A172 (cell line): ENCODE measurements at places on chromosomes 11 and 22. TPM values are rescaled to one million over a fixed set of nuclear protein-coding genes. Genes with fewer than 3 reads are reported as not detected.

The OR10D3 gene
- total RNA-seq = not detected in 2 replicates

DNA sequence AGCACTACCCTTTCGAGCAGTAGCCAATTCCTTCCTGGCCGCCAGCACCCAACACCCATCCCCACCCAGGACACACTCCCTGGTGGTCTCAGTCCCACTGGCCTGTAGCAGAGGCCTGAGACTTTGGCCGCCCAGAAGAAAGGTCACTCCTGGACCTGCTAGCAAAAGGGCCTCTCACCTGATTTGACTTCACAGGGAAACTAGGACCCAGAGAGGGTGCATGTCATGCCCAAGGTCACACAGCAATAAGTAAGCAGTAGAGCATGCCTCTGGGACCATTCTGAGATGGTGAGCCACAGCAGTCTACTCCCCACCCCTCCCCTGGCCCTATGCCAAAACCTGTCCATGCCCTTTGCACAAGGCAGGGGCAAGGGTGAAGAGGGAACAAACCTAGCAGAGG lies 7.3 kb downstream of the ARRB1 start:
- no peak for DNase-seq

GRCh38 chr11:34029176-34029575 lies 22.4 kb upstream of the CAPRIN1 start:
- DNase-seq = no peak

GRCh38 chr11:118343248-118343647 lies 743 bp upstream of the CD3D start:
- DNase-seq = no peak

- peak; percentile 10 for DNase-seq
Observed at GRCh38 chr11:57237204-57237681, at the start of gene APLNR. Gene APLNR, minus strand, starts transcription at chr11:57237250. Its CDS starts 246 bp downstream, at chr11:57237004.
